ENCODE measurements at places on chromosomes 2 and 18. TPM values are rescaled to one million over a fixed set of nuclear protein-coding genes. Genes with fewer than 3 reads are reported as not detected.

GRCh38 chr2:84939426-84940087 lies 31.4 kb upstream of the KCMF1 start:
- no peaks in the 10 kb centered on the region for H3K36me3 ChIP-seq
- no peak overlapping the region for H3K4me3 ChIP-seq
- DNase-seq = no peak
- H3K27me3 ChIP-seq = no peaks in the 10 kb centered on the region

- DNase-seq = no peak
- H3K27ac ChIP-seq = no peak overlapping the region
- no peaks in the 10 kb centered on the region for H3K4me1 ChIP-seq
- no peaks in the 10 kb centered on the region for H3K27me3 ChIP-seq
These were observed 17.8 kb upstream of the TMEM131 start for GRCh38 chr2:98013407-98014042.

GRCh38 chr2:229610333-229610732 lies 104.0 kb downstream of the DNER start:
- H3K4me1 ChIP-seq = no peaks in the 10 kb centered on the region
- no peak for DNase-seq
- H3K36me3 ChIP-seq = no peaks in the 10 kb centered on the region
- H3K27me3 ChIP-seq = no peaks in the 10 kb centered on the region
- H3K27ac ChIP-seq = no peak overlapping the region

DNA sequence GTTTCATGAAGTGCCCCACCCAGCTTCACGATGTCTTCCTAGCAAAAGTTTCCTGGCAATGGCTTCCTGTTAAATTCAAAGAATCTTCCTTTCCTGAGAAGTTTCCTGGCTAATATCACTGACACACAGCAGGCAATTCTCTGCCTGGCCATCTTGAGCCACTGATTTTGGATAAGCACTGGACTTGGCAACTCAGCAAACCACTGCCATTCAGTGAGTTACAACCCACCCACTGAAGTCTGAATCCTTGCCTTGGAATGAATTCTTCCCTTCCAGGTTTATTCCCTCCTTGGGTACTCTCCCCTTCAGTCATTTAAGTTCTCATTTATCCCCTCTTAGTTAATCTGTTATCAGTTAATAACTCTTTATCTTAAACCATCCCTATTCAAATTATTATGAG lies 426.0 kb downstream of the MBD2 start:
- no peaks in the 10 kb centered on the region for H3K36me3 ChIP-seq
- H3K27me3 ChIP-seq = no peaks in the 10 kb centered on the region
- no peaks in the 10 kb centered on the region for H3K4me1 ChIP-seq
- H3K4me3 ChIP-seq = no peak overlapping the region
- no peak for DNase-seq

DNA sequence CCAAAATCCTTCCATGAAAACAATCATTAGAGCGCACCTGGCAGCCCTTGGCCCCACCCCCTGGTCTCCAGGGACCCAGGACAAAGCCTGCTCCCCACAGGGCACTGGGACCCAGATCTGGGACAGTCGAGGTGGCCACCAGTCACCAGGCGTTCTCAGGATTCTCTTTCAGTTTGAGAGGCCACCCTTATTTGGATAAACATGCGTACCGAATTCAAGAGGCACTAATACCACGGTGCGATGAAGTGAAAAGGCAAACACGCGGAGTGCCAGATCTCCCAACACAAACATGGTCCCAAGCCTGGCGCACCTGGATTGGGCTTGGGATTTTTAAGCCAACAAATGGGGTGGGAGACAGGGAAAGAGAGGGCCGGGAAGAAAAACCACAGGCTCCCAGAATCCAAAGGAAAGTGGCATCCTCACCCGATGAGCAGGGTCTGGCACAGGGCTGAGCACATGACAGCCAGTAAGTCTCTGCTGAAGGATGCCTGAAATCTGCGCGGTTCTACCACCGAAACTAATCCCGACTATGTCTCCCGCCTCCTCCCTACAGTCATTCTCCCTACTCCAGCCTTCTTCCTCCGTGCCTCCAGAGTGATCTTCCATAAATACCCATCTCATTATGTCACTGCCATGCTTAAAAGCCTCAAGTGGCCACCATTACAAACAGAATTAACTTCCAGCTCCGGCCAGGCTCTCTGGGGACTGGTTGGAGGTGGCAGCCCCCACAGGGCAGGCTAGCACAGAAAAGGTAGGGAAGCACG lies 60.9 kb upstream of the KLHL29 start:
- no peak for DNase-seq
- no peak overlapping the region for H3K4me3 ChIP-seq
- no peak overlapping the region for H3K27ac ChIP-seq
- no peaks in the 10 kb centered on the region for H3K4me1 ChIP-seq

DNA sequence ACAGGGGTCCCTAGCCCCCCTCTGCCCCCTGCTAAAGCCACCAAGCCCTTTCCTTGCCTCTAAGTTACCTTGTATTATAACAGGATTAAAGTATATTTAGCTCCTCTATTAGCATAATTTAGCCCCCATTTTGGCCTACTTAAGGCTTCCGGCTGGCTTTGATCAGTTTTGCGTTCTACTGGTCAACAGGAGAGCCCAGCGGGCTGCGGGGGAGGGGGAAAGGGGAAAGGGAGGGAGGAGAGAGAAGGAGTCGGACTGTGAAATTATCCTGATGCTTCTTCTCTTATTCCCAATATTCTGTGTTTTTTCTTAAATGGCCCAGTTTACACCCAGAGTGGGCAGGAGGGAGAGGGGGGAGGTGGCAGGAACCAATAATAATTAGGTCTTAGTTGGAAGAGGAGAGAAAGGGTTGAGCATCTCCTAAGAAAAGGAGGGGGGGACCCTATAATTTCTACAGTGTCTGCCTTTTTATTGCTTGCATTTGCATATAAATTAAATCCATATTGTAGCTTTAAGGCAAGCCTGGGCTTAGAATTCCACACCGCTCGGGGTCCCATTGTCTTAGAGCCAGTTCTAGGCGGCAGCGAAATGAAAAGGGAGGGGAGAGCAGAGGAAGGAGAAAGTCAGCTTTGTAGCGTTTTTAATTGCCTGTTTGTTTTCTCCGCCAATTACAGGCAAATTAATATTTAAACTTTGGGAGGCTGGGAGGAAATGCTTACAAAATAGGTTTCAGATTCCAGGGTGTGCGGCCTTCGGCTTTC lies 39.6 kb downstream of the EN1 start:
- H3K27ac ChIP-seq = no peak overlapping the region
- no peaks in the 10 kb centered on the region for H3K36me3 ChIP-seq
- no peaks in the 10 kb centered on the region for H3K27me3 ChIP-seq
- peak overlapping the region; percentile 10 for H3K4me3 ChIP-seq
- H3K4me1 ChIP-seq = no peaks in the 10 kb centered on the region

GRCh38 chr2:136909777-136910176 lies 144.4 kb downstream of the THSD7B start:
- no peaks in the 10 kb centered on the region for H3K4me1 ChIP-seq
- DNase-seq = no peak
- H3K27me3 ChIP-seq = no peaks in the 10 kb centered on the region
- H3K4me3 ChIP-seq = no peak overlapping the region
- H3K27ac ChIP-seq = no peak overlapping the region
- H3K36me3 ChIP-seq = no peaks in the 10 kb centered on the region

DNA sequence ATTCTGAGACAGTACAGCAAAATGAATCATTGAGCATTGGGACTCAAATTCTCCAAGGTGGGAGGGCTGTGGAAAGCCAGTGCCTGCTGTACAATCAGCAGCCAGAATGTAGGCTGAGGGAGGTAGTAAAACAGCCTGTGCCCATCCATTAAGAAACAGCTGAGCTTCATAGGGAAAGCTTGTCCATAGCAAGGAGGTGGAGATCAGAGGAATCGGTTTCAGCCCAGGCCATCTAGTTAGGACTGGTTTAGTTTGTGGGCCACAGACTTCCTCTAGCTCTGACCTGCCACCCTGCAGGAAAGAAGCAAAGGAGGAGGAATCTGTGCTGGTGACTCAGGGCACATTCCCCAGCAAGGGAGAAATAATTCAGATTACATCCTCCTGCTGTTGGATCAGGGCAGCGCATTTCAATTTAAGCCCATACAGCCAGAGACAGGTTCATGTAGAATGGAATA lies 333.4 kb downstream of the SETBP1 start:
- no peak overlapping the region for H3K4me3 ChIP-seq
- H3K27ac ChIP-seq = peak overlapping the region; percentile 59
- no peaks in the 10 kb centered on the region for H3K36me3 ChIP-seq
- DNase-seq = no peak

DNA sequence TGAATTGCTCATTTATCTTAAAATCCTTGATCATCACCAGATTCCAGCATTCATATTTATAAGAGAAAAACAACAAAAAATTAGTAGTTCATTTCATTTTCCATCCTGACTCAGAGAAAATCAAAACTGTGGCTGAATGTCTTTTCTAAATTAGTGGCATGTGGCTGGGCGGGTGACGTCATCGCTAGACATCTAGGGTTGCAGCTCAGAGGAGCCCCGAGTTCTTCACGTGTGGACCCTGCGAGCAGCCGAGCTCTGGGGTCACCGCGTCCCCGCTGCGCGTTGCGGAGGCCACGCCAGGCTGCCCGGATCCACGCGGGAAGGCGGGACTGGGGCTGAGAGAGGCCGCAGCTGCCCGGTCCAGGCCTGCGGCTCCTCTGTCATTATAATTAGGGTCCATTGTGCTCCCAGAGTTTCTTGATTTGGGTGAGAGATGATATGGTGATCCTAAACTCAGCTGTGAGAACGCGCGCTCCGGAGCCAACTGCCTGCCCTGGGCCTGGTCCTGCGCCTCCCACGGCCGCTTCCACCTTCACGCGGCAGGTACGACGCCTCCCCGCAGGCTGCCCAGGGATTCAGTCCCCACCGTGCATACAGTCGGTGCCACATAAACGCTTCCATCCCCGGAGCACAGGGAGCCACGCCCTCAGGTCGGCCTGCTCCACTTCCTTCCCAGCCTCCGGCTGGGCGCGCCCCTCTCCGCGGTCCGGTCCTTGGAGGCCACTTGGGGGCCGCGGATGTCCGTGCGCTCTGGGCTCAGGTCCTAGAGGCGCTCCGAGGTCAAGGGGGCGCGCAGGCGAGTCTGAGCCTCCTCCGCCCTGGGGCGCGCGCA lies 56.5 kb downstream of the TMEM18 start:
- DNase-seq = no peak
- H3K4me1 ChIP-seq = no peaks in the 10 kb centered on the region
- H3K36me3 ChIP-seq = no peaks in the 10 kb centered on the region
- H3K27ac ChIP-seq = no peak overlapping the region
- no peaks in the 10 kb centered on the region for H3K27me3 ChIP-seq

GRCh38 chr2:60947056-60947455 lies 65.7 kb downstream of the REL start:
- no peak overlapping the region for H3K4me3 ChIP-seq
- H3K36me3 ChIP-seq = peaks cover 3% of the 10 kb centered on the region
- no peak for DNase-seq
- H3K4me1 ChIP-seq = no peaks in the 10 kb centered on the region

DNA sequence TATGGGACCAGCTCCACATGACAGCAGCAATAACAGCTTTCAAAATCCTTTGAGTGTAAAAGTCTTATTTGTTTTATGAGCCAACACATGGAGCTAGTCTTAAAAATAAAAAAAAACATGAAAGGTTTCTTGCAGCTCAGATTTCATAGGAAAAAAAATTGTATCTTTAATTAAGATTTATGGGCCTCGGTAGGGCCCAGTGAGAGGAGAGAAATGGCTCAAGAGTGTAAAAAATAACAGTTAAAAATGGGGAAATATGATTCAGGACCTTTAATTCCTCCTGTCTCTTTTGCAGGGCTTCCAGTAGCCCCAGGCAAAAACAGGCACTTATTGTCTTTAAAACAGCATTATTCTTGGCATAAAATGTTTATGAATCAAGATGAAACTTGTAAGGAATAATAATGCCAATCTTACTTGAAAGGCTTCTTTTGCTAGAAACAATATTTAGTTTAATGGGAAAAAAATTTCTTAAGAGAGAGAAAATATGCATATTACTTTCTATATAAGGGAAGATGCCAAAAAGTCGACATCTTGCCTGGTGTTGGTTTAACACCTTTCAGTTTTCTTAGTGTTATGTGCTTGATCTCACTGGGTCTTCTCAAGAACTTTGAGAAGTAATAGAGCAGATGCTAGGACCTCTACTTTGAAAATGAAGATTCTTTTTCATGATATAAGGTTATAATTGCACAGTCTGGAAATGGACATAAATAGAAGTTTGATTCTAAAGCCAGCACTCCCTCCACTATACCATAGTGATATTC lies 71.3 kb upstream of the SETBP1 start:
- no peak overlapping the region for H3K27ac ChIP-seq
- H3K36me3 ChIP-seq = no peaks in the 10 kb centered on the region
- H3K4me1 ChIP-seq = no peaks in the 10 kb centered on the region
- H3K27me3 ChIP-seq = no peaks in the 10 kb centered on the region
- DNase-seq = no peak
- H3K4me3 ChIP-seq = no peak overlapping the region

GRCh38 chr2:142967060-142967459 lies 89.6 kb downstream of the KYNU start:
- H3K36me3 ChIP-seq = no peaks in the 10 kb centered on the region
- no peaks in the 10 kb centered on the region for H3K27me3 ChIP-seq

DNA sequence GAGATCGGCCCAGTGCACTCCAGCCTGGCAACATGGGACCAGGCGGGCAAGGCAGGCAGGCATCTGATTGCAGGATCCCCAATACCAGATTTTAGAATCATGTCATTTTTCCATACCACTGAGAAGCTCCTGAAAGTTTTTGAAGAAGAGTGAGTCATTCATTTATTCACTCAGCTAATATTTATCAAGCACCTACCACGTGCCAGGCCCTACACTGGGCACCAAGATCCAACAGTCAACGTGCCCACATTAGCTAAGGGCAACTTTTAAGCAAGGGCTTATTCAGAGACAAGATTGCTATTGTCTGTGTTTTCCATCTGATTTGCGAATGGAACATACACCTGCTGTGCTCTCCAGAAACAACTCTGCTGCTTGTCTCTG lies 126.8 kb upstream of the LGALSL start:
- no peak overlapping the region for H3K4me3 ChIP-seq
- H3K4me1 ChIP-seq = peaks cover 32% of the 10 kb centered on the region
- no peak for DNase-seq
- H3K27ac ChIP-seq = no peak overlapping the region

DNA sequence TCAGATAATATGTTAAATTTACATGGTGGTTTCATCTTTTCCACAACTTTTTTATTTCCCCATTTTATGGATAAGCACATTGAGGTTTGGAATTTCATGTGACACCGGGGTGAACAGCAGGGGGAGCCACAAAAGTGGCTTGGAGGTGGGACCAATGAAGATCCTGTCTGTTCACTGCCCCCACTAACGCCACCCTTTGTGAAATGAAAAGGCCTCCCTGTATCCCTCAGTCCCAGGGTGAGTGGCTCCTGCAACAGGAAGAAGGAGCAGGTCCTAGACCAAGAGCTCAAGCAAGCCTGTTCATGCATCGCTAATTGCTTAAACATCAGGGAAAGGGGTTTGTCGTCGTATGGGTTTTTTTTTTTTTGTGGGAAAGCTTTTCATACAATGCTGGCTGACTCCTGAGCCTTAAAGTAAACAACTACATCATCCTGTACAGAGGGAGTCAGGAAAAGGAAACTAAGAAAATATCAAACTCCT lies 267.8 kb upstream of the EPAS1 start:
- peaks cover 24% of the 10 kb centered on the region for H3K4me1 ChIP-seq
- H3K27ac ChIP-seq = no peak overlapping the region
- no peak overlapping the region for H3K4me3 ChIP-seq
- DNase-seq = no peak
- no peaks in the 10 kb centered on the region for H3K27me3 ChIP-seq

The TUBA3E gene
- total RNA-seq = not detected

The PSMG2 gene
- 52.2 TPM for total RNA-seq

The CYP27A1 gene
- 53.1 TPM for total RNA-seq

The DCDC2C gene
- 2.4 TPM for total RNA-seq

All from ascending aorta (tissue), 2 donors.